ENCODE measurements at places on chromosomes 11 and 22. TPM values are rescaled to one million over a fixed set of nuclear protein-coding genes. Genes with fewer than 3 reads are reported as not detected.

GRCh38 chr11:24082241-24082640 is 414.6 kb upstream of the LUZP2 start:
- DNase-seq = no peak

DNA sequence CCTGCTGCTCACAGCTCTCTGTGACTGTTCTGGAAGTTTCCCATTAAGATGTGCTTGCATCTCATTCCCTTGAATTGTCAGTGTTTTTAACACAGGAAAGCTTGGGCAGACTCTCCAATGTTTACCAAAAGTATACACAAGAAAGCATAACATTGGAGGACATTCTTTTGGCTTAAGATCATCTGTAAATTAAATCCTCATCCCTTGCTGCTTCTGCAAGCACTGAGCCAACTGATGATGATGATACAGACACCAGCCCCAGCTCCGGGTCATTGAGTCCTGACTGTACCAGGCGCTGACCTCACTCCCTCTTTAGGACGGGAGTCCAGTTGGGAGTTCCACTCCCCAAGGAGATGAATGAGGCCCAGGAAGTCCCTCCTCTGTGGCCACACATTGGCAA is 23.8 kb downstream of the CD82 start:
- no peak for DNase-seq

DNA sequence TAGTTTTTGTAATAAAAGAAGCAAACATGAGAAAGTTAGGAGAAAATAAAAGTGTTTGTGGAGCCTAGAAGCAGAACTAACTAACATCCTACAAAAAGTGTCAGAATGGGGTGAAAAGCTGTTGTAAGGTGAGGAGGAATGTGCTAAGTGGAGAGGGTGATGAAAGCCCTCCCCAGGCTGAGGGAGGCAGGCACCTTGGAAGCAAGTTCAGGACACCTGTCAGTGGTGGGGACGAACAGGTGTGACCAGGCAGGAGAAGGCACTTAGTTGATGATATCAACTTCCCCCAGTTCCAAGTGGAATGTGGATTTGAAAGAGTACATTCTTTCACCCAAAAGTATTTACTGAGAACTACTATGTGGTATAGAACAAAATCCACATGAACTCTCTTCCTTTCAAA is 18.7 kb upstream of the BMAL1 start:
- no peak for DNase-seq

DNA sequence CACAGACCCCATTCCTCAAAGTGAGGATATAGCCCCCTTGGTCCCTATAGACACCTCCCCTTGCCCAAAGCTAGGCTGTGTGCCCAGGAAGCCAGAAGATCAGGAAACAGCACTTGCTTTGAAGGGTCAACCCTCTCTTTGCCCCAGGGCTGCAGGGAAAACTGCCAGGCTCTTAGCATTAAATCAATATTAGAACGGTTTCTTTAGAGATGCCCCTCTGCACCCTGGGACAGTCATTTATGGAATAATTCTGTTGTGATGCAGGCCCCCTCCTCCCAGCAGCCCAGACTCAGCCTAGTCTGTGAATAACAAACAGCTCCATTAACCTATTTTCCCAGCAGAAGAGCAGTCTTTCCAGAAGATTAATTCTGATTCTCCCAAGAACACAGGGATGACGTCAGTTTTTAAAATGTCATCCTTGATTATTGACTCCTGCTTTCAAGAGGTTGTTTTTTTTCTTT is 11.6 kb upstream of the CAPN5 start:
- DNase-seq = no peak

DNA sequence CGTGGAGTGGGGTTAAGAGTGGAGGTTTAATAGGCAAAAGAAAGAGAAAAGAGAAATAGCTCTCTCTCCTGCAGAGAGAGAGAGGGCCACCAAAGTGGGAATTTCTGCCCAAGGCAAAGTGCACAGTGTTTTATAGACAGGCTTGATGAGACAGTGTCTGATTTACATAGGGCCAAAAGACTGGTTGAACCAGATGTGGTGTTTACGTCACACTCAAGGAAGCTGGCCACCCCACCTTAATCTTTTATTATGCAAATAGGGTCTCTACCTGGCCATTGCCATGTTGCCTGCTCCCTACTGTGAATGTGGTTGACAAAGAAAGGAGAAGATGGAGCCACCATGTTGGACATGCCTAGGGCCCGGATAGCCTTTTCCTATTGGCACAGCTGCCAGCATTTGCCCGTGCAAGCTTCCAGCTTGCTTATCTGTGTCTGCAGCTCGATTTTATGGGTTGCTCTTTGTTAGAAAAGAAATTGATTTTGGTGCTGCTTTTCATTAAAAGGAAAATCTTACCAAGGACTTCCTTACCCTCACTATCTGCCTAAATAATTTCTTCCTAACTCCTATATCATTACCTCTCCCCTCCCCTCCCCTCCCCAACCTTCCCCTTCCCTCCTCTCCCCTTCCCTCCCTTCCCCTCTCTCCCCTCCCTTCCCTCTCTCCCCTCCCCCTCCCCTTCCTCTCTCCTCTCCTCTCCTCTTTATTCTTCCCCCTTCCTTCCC is 436.0 kb downstream of the NELL1 start:
- DNase-seq = no peak

DNA sequence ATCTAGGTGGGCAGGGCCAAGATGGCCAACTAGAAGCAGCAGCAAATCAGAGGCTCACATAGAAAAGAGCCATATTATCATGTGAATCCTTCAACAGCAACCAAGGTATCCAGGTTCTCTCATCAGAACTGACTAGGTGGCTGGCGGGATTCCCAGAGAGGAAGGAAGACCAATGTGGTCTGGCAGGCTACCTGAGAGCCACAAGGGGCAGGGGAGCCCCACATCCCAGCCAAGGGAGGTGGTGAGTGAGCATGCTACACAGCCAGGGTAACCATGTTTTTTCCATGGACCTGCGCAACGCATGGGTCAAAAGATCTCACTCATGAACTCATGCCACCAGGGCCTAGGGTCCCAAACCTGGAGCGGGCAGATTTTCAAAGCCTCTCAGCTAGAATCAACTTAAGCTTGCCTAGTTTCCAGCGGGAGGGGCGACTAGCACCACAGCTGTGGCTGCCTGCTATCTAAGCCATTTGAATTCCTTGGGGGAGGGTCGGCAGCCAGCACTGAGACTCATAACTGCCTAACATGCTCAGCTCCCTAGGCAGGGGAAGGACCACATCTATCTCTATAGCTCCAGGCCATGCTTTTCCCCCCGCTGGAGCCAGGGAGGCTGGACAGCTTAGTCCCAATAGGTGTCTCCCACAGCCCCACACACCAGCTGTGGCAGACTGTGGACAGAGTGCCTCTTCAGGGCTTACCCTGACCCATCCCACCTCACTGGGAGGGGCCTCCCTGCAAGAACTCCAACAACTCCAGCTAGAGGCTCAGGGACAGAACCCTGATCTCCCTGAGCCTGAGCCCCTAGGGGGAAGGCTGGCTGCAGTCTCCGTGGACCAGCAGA is 28.7 kb upstream of the CASP12 start:
- DNase-seq = no peak

Gene TBCEL
- 14.8 TPM for total RNA-seq

Gene APOL6
- total RNA-seq = 6.0 TPM

All from body of pancreas (tissue), 4 donors.